GOT3 (cell line): ENCODE measurements at places on chromosomes 4 and X.

DNA sequence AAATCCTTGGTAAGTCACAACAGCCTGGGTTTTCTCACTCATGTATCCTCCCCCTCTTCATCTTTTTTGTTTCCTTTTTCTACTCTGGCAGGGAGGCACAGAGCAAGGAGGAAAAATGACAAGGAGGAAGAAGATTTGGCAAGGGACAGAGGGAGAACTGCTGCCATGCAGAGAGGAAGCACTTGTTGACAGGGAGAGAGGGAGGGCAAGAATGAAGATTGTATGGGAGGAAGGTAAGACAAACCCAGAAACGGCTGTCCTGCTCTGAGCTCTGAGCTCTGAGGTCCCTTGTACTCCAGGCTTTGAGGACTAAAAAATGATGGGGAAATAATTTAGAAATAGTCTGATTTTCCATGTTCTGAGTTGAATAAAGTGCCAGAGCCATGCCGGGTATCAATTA, 123.9 kb downstream of the DCHS2 start:
- DNase-seq: no peak

- DNase-seq: no peak
Measured at GRCh38 chr4:168630445-168631187, 133.8 kb downstream of the PALLD start.

DNA sequence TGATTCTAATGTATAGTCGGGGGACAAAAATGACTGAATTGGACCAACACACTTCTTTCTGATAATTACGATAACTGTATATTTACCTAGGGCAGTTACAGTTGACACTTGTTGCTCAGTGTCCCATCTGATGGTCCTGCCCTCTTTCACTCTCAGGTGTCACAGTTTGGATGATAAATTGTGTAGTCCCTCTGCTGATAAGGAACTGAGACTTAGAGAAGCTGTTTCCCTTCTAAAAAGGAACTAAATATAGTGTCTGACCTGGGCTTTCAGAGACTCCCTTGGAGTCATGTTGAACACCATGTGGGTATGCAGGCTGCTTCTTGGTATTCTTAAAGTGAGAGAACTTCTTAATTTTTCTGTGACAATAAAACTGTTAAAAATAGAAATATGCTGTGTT, 23.7 kb upstream of the PNPLA4 start:
- DNase-seq: no peak

DNA sequence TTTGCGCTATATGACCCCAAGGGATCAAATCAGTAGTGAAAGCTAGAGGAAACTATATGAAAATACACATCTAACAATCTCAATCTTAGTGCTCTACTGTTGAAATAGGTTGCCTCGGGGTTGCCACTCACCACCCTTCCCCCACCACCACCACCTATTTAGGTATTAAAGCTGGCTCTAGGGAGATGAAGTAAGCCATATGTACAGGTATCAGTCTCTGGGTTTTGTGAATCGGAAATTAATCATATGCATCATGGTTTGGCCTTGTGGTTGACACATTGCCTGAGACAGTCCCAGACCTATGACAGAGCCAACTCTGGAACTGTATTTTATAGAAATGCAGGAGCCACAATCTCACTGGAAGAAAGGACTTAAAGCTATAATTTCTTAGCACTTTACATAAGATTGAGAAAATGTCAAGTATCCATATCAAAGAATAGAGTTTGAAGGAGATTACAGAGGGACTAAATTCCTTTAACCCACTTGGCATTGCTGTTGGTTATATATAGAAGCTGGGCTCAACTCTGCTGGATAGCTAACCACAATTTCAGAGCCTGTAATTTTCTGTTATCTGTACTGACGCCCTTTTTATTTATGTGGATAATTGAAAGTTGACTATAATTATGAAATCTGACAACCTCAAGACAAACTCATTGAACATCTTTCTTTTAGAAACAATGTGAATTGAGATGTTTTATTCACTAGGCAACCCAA, 26.7 kb upstream of the BMP2K start:
- DNase-seq: no peak

- DNase-seq: no peak
Measured at GRCh38 chr4:53763813-53764597, 172.7 kb upstream of the LNX1 start.

DNA sequence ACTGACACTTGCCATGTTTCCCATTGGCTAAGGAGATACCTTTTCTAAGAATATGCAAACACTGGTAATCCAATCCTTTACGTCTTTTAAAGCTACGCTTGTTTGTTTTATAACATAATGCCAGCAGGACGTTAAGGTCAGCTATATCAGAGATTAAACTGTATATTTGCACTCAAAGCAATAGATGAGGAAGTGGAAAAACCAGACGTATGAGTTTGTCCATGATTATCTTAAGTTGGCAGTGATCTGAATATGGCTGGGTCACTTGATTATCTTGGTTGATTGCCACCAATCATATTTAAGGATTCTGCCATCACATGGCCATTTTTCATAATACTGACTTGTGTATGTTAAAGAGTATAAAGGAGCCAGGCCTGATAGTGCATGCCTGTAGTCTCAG, 19.4 kb downstream of the TMSB4X start:
- DNase-seq: no peak

- DNase-seq: no peak
Measured at GRCh38 chr4:123127875-123128274, 205.5 kb upstream of the NUDT6 start.

GRCh38 chr4:186543206-186543605, 12.2 kb downstream of the MTNR1A start:
- no peak for DNase-seq

GRCh38 chrX:119685225-119686066, 7.5 kb downstream of the SEPTIN6 start:
- no peak for DNase-seq

- DNase-seq: no peak
Measured at GRCh38 chr4:20137176-20137575, 114.5 kb upstream of the SLIT2 start.

DNA sequence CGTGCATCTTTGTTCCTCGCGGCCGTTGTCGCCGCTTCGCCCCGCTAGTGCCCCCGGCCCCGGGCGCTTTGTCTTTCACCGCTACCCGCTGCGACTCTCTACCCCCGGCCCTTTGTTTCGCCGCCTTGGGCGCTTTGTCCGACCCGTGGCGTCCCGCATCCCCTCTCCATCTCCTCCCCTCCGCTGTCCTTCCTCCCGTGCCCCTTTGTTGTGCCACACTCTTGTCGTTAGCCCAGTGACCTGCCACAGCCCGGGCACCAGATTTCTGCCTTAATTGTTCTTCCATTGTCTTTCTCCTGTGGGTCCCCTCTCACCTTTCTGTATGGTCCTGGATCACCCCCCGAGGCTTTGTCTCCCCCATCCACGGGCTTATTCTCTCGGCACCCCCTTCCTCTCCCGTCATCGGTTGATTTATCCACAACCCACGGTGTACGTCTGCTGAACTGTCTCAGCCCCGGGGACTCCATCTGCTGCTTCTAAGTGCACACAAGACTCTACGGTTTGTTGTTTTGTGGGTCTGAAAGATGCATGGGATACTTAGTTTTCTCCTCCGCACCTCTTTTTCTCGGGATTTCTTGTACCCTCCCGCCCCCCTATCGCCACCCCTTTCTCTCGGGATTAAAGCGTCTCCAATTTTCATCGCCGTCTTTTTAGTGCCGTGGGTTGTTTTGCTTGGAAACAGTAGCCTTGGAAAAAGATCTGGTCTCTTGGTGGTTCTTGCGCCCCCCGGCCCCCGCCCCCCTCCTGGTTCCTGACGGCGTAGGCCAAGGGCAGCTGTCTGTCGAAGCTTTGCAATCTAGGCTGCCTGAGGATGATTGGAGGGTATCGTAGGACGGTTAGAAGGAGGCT, 783 bp downstream of the RBPJ start:
- no peak for DNase-seq

GRCh38 chr4:140084385-140084784, 69.6 kb downstream of the MAML3 start:
- no peak for DNase-seq

DNA sequence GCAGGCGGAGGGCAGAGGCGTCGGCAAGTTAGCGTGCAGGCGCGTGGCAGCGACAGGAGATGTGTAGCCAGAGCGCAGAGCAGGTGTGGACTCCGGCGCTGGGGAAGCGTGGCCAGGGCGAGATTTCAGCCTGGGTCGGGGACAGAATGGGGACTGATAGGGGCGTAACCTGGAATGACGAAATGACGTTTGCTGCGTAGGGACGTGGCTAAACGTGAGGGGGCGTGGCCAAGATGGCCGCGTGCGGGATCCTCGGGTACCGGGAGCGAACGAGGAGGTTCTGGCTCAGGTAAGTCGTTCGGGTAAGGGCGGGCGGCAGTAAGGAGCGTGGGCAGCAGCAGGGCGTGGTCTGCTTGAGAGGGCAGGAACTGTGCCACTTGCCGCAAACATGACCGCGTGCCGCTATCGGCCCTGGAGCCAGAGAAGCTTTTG, 10.9 kb upstream of the CLTRN start:
- DNase-seq: peak; percentile 99

- no peak for DNase-seq
Measured at GRCh38 chr4:18695733-18696527, 674.4 kb upstream of the LCORL start.

GRCh38 chrX:15202454-15203177, 67.3 kb downstream of the ASB9 start:
- no peak for DNase-seq

DNA sequence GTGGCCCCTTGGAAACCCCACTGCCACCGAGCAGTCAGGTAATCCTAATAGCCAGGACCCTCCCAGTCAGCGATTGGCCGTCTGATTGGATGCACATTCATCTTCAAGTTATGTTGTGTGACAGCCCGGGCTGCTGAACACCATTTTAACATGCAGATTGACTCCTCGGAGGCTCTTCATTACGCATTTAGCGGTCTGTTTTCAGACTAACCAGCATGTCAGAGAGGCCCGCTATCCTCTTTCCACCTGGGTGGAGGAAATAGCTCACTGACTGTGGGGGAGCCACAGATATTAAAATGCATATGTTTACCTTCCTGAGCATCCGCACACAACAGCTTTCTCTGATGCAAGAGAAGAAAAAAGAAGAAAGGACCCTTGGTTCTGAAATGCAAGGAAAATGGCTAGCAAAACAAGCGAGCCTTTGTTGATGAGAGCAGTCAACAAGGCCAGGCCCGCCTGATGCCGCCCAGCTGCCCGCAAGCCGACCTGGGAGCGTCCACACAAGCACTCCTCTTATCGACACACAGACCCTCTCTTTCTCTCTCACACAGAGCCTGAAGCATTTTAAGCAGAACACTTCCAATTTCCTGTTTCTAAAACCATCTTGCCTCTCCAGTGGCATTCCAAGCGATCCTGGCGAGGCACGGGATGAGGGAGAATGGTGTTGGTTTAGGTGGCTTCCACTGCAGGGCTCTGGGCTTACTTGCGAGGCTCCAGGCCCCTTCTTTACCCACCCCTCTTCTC, 118.3 kb downstream of the MGST2 start:
- no peak for DNase-seq

- no peak for DNase-seq
Measured at GRCh38 chr4:100106982-100107381, 83.3 kb downstream of the DDIT4L start.

DNA sequence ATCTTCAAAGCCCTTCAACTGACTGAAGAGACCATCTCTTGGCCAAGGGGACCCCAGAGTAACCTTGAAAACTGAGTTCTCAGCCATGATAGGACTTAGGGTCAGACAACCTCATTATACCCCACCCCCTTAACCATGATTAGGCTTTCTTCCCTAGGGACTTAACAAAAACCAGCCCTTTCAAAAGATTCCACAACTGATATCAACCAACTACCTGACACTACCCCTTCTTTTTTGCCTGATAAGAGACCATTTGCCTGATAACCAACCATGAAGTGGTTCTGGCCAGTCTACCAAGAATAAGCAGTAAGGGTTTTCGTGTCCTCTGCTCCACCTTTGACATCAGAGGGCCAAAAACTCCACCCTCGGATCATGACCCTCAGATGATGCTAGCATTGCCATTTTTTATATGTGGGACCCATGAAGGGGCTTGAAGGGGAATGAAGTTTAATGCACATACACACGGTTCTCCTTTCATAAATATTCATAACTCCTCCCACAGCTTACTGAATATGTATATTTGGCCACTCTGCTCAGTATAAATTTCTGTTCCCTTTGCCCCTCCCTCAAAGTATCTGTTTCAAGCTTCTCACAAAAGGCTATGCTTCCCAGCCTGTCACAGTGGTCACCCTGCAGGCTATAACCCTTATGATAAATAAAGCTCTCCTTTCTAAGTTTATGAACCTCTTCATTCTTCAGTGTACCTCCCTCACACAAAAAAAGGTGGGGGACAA, 12.3 kb downstream of the TBCK start:
- DNase-seq: no peak
